Daoy (cell line): ENCODE measurements at places on chromosomes 11 and 22.

DNA sequence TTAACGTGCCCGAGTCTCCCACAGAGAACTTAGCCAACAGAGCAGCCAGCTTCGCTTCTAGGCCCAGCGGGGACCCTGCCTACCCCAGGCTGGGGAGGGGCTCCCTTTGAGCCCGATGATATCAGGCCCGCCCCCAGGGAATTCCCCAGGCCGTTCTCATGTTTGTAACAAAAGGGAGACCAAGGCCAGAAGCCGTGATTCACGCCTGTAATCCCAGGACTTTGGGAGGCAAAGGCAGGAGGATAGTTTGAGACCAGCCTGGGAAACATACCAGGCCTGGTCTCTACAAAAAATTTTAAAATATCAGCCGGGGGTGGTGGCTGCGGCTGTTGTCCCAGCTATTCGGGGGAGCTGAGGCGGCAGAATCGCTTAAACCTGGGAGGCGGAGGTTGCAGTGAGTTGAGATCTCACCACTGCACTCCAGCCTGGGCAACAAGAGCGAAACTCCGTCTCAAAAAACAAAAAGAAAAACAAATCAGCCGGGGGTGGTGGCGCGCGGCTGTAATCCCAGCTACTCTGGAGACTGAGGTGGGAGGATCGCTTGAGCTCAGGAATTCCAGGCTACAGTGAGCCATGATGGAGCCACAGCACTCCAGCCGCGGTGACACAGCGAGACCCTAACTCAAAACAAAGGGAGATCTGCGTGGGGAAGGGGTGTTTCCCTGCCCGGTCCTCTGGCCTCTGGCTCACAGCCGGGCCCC is 1.7 kb downstream of the DRD4 start:
- no peak for DNase-seq

DNA sequence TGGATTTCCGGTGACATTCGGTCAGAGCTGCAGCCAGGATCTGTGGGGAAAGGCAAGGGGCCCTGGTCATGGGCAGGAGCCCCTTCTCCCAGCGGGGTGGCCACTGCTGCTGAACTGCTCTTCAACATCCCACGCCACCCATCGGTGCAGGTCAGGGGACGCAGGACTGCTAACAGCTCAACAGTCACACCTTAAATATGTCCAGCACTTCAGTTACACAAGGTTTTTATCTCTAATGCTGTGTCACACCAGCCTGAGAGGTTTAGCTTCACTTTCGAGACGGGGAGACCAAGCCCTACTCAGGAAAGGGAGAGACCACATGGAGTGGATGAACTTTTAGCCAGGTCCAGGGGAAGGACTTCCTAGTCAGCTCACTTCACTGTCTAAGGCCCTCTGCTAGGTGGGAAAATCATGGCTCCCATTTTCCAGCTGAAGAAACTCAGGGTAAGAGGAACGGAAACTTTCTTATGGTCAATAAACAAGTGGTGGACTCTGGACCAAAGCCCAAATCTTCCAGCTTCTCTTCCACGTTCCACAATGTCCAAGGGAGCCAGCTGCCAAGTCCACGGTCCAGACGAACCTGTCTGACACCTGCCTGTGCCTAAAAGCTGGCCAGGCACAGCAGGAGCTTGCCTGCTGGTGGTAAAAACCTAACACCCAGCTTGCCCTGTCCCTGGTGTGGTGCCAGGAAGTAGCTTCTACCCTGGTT is 21.0 kb upstream of the CHADL start:
- no peak for DNase-seq

- DNase-seq = peak; percentile 92
Measured at GRCh38 chr22:22508274-22509176, at the start of gene ZNF280B. Gene ZNF280B, minus strand, starts transcription at chr22:22508742. Its CDS starts 19,344 bp downstream, at chr22:22489398.

DNA sequence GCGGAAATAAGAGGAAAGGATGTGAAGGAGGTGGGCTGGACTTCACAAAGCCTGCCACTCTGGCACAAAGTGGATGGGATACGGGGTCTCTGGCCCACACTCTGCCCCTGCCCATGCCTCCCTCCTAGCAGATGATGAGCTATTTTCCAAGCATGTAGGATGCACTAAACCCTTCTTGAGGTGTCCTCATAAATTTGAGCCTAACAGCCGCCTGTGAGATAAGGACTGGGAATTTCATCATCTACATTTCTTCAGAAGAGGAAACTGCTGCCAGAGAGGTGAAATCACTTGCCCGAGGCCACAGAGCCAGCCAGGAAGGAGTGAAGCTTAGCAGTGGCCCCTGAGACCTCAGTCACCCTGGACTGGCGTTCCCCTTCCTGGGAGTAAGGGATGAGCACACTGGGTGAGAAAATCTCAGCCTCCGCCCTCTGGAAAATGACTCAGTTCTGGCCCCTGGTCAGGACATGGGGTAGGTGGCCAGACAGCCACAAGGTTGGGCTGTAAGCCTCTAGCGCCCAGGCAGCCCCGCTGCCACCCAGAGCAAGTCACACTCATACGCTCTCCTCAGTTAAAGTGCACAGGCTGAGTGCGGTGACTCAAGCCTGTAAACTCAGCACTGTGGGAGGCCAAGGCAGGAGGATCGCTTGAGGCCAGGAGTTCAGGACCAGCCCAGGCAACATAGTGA is 27.9 kb downstream of the MB start:
- peak; percentile 98 for DNase-seq
